ENCODE measurements at places on chromosomes 3 and 15. TPM values are rescaled to one million over a fixed set of nuclear protein-coding genes. Genes with fewer than 3 reads are reported as not detected.

DNA sequence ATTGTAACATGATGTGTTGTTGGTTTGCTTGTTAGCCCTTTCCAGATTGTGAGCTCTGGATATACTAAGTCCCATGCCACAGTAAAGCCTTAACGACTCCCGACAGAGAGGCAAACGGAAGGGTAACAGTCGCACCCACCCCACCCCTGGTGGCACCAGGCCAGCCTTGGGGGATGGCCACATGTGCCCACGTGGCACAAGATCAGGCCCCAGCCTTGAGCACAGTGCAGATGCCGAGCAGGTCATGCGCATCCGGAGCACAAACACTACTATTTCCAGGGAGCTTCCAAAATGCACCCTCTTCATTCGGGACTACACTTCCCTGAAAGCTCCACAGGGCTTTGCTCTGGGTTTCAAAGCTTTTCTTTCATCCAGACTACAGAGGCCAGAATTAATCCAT is 10.7 kb upstream of the HPS3 start:
- no peaks in the 10 kb centered on the region for H3K36me3 ChIP-seq
- H3K4me3 ChIP-seq = no peak overlapping the region
- peaks cover 6% of the 10 kb centered on the region for H3K4me1 ChIP-seq
- H3K27ac ChIP-seq = no peak overlapping the region

DNA sequence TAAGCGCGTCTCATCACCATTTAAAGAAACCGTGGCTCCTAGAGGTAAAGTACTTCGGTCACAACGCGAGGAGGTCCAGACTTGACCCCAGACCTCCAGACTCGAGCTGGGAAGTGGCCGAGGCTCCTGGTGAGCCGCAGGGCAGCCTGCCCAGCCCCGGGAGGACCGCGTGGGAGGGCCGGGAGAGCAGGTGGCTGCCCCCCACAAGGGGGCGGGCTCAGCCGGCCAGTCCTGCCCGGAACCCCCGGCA is at the start of gene SLC27A2:
TSS of gene SLC27A2 (plus strand) at position 228 of the 250 bp plus-strand sequence. CDS start 232 bp downstream, outside the sequence.
- H3K36me3 ChIP-seq = no peaks in the 10 kb centered on the region
- H3K4me3 ChIP-seq = peak within 1 kb of the TSS; percentile 40
- H3K4me1 ChIP-seq = peaks cover 12% of the 10 kb centered on the region
- H3K27me3 ChIP-seq = peaks cover 13% of the 10 kb centered on the region

GRCh38 chr3:180180795-180181194 is 144.1 kb upstream of the PEX5L start:
- no peak for DNase-seq
- no peaks in the 10 kb centered on the region for H3K36me3 ChIP-seq
- H3K4me1 ChIP-seq = no peaks in the 10 kb centered on the region
- no peak overlapping the region for H3K27ac ChIP-seq

Gene TBC1D2B
- total RNA-seq = 10.8 TPM

Gene CYP8B1
- total RNA-seq = 0.14 TPM

Gene C3orf22
- total RNA-seq = not detected
